Vagina (tissue), 2 donors: ENCODE measurements at places on chromosomes 3 and 15.

- H3K27me3 ChIP-seq: no peaks in the 10 kb centered on the region
- H3K4me1 ChIP-seq: no peaks in the 10 kb centered on the region
- H3K4me3 ChIP-seq: peak overlapping the region; percentile 49
- DNase-seq: no peak
- no peaks in the 10 kb centered on the region for H3K36me3 ChIP-seq
These were observed 659 bp downstream of the GADL1 start for GRCh38 chr3:30893678-30894325.

DNA sequence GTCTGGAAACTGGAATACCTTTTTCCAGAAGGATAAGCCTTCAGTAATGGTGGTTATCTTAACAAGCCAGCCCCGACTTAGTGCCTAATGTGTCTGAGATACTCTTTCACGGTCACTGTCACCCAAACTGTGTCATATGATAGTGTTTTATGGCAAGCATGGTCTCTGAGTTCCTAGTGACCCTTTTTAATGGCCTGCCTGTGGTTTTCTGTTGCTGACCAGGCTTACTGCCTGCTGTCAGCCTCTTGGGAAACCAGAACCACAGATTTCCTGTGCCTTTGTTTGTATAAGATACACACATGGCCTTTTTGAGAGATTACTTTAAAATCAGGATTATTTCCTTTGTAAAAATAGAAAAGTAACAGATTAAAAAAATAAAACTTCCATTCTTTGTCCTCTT is 22.4 kb downstream of the HPS3 start:
- no peak for DNase-seq
- H3K4me1 ChIP-seq: no peaks in the 10 kb centered on the region
- no peaks in the 10 kb centered on the region for H3K36me3 ChIP-seq
- no peak overlapping the region for H3K27ac ChIP-seq
- no peaks in the 10 kb centered on the region for H3K27me3 ChIP-seq

DNA sequence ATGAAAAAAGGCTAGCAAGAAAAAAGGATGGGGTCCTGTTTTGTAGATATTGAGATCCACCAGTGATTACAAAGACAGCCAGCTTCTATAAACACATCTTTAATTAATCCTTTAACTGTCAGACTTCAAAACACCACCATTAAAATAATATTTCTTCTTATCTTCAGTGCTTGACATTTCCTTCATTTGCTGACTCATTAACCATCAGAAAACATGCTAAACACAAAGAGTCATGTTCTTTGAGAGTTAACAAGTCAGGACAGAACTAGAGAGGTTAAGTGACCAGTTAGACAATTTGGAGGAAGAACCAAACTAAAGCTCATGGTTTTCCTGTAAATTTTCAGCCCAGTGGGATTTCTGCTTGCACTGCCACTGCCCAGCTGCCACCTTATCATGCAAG is 111.4 kb downstream of the MEIS2 start:
- no peak overlapping the region for H3K4me3 ChIP-seq
- no peaks in the 10 kb centered on the region for H3K4me1 ChIP-seq
- no peak for DNase-seq
- H3K27ac ChIP-seq: no peak overlapping the region

GRCh38 chr3:49869525-49870126 is at the start of gene CAMKV:
Gene CAMKV (minus strand): TSS chr3:49869906. CDS start chr3:49862388, 7,518 bp downstream.
- no peak for DNase-seq
- H3K4me3 ChIP-seq: peak within 1 kb of the TSS; percentile 23
- no peaks in the 10 kb centered on the region for H3K36me3 ChIP-seq
- H3K27ac ChIP-seq: no peak within 1 kb of the TSS
- peaks cover 11% of the 10 kb centered on the region for H3K4me1 ChIP-seq

DNA sequence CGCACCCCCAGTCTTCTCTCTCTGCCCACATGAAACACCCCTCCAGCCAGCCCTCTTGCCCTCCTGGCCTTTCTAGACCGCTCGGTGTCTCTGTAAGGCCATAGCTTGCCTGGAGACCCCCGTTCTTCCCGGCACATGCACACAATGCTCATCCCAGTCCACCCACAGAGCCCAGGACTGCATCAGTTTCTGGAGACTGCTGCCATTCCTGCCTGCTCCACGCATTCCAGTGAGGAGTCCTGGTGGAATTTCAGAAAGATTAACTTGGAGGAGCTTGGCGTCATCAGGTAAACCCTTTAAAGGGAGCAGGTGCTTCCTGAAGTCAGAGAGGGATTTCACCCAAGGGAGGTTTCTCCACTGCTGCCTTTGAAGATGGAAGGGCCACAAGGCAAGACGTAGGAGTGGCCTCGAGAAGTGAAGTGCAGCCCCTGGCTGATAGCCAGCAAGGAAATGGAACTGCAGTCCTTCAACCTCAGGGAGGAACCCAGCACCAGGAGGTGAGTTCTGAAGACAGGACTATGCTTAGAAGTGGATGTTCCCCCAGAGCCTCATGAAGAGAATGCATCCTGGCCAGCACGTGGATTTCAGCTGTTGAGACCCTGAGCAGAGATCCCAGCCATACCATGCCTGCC is 19.2 kb downstream of the SLC41A3 start:
- H3K27ac ChIP-seq: no peak overlapping the region
- H3K4me3 ChIP-seq: no peak overlapping the region
- H3K36me3 ChIP-seq: no peaks in the 10 kb centered on the region
- H3K27me3 ChIP-seq: no peaks in the 10 kb centered on the region

- no peak for DNase-seq
- peaks cover 10% of the 10 kb centered on the region for H3K4me1 ChIP-seq
- H3K27me3 ChIP-seq: no peaks in the 10 kb centered on the region
- no peak overlapping the region for H3K27ac ChIP-seq
- H3K4me3 ChIP-seq: no peak overlapping the region
- H3K36me3 ChIP-seq: no peaks in the 10 kb centered on the region
These were observed 101.3 kb downstream of the WDR76 start for GRCh38 chr15:43928152-43928551.

DNA sequence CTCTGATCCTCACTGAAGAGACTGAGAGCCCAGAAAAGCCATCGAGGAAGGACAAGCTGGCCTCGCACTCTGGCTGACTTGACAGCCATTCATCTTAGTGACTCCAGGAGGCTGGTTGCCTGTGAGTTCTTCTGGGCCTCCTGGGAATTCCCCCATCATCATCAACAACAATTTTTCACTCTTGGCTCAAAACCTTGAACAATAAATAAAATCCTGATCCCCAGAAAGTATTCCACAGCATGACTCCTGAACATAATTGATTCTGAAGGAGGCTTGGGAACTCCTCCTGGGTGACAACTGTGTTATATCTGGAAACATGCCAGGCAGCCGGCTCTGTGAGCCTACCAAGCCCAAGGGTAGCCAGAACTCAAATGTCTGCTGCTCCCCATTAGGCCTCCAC is 188.6 kb downstream of the SHQ1 start:
- H3K27ac ChIP-seq: no peak overlapping the region
- peaks cover 26% of the 10 kb centered on the region for H3K4me1 ChIP-seq
- H3K4me3 ChIP-seq: no peak overlapping the region
